ENCODE measurements at places on chromosomes 1 and 21.

DNA sequence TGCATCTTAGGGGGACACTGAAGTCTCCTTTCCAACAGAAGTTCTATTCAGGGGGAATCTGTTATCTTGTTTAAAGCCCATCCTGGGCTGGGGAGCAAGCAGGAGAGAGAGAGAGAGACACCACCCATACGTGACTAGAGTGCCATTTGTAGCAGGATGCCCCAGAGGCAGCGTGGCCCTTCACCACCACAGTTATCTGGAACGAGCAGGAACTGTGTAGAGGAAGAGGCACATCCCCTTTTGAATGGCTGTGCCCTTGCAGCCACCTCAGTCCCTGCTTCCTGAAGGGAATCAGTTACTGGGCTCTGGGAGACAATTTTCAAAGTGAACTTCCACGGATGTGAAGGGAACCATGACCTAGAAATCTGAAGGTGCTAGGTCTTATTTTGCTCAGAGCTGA lies 19.4 kb upstream of the LAMTOR5 start:
- DNase-seq: no peak

DNA sequence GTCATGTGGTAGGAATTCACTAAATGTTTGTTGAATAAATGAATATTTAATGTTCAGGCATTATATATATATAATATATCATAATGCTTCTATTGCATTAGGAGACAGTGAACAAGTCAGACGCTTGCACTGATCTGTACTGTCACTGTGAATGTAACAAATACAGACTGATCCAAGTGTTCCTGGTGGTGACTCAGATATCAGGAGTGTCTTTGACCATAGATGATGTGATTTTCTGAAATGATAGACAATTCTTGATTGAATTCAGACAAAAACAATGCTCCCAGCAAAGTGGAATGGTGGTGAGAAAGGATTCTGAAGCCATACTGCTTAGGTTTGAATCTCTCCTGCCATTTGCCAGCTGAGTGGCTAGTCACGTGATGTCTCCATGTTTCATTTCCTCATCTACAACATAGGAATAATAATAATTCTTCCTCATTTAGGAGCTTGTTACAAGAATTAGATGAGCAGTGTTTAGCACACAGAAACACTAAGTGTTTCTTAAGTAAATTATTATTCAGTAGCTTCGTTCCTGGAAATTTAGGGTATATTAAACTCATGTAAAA lies 71.0 kb downstream of the OLFML2B start:
- DNase-seq: no peak

GRCh38 chr1:97084546-97084945 lies 363.0 kb downstream of the PTBP2 start:
- DNase-seq: no peak

- DNase-seq: peak; percentile 16
Measured at GRCh38 chr1:110412576-110412975, 5.1 kb upstream of the LAMTOR5 start.

DNA sequence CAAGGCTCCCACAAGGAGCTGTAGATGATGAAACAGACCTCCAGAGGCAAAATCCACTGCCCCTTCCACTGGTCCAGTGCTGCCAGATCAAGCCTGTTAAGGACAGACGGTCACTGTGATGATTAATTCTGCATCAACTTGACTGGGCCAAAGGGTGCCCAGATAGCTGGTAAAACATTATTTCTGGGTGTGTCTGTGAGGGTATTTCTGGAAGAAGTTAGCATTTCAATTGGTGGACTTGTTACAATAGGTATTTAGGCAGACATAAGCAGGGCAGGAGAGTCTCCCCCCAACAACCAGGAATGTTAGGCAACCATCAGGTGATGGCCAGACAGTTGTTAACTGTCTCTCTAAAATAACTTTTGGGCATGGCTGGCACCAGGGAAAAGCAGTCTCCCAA lies 40.9 kb upstream of the GALNT2 start:
- no peak for DNase-seq

- DNase-seq: no peak
Measured at GRCh38 chr21:43603233-43603626, 56.1 kb downstream of the HSF2BP start.

DNA sequence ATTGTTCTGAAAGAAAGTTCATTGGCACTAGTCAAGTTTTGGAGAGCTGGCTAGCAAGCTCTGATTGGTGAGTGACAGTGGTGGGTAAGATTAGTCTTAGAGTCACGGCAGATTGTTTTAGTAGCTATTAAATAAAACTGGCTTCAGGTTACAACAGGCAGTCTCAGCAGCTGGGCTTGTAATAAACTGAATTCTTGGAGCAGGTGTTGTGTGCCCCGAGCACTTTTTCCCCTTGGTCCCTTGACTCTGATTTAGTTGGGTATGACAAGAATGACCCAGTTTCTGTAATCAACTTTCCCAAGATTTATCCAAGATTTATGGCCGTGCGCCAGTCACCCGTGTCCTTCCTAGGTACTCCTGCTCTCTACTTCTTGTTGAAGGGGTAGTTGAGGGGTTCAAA lies 40.2 kb downstream of the TBCE start:
- DNase-seq: no peak

DNA sequence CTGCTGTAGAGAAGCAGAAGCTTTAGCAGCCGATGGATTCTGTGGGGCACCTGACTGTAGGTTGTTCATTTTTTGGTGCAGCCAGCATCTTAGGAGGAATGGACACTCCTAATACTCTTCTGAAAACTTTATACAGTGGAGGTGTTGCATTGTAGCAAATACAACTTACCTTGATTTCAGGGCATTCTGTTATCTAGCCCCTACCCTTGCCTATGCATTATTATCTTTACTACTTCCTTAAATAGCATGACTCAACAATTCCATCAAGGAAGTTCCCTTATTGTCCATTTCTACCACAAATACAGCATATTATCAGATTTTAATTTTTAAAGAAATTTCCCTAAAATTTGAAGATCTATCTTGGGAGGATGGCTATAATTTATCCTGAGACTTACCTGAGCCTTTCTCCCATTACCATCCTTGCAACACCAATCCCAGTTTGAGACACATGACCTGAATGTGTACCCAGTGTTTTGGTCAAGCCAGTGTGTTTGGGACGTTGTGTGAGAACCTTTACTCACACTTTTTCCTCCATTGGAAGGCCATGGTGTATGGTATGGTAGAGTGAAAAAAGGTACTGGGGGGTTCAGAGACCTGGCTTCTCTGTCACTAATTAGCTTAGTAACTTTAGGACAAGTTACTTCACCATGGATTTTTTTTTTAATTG lies 9.2 kb downstream of the POU2F1 start:
- no peak for DNase-seq

- DNase-seq: no peak
Measured at GRCh38 chr1:36572142-36572715, 89.5 kb upstream of the CSF3R start.

- DNase-seq: no peak
Measured at GRCh38 chr1:160046494-160047110, 14.8 kb upstream of the PIGM start.

DNA sequence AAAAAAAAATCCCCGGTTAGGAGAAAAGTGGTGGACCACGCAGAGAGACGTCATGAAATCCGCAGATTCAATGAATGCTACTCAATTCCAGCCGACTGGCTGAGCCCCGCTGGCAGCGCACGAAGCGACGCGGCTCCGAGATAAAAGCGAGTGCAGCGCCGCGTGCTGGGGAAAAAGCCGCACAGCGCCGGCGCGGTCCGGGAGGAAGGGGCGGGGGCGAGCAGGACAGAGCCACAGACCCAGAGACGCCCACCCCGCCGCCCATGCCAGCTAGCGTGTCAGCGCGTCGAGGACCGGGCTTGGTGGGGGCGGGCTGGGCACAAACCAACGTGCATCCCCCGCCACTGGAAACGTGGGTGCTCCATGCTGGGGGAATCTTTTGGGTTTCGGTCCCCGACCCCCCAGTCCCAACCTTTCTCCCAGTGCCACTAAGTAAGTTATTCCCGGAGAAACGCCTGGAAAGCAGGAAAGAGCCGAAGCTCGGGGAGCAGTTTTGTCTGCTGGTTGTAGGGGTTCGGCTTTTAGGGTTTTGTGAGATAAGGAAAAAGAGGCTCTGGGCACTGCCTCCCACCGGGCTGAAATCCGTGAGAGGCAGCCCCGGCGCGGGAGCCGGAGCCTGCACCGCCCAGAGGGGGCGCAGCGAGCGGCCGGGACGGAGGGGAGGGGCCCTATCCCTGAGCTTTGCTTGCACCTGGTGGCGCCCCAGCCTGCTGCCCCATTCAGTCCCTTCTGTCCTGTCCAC lies at the start of gene KCNJ6:
Gene KCNJ6, minus strand, starts transcription at position 148 of the 742 bp plus-strand sequence. CDS start 75,775 bp downstream, outside the sequence.
- DNase-seq: no peak

DNA sequence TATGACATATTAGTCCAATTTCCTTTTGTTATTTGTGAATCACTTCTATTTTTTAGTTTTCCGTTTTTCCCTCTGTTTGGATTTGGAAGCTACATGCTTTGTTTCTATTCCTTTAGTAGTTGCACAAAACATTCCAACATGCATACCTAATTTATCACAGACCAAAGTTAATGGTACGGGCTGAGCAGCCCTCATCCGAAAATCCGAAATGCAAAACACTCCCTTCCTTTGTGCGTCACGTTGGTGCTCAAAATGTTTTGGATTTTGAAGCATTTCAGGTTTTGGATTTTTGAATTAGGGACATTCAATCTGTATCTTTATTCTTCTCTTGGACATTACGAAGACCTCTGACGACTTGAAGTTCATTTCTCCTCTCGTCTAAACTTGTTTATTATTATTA lies 124.8 kb downstream of the PCNX2 start:
- DNase-seq: no peak

DNA sequence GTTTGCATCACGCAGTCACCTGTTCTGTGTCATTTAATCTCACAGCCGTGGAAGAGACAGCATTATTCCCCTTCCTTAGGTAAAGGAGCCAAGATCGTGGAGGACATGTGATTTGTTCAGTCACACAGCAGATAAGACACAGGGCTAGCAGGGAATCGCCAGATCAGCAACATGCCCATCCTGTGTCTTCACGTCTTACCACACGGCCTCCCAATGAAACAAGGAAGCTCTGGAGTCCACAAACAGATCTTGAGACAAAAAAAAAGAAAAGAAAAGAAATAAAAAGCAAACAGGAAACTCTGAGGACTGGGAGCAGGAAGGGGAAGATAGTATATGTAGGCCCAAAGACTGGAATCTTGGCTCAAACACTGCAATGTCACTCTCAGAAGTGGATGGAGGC lies 155.3 kb downstream of the ADSS2 start:
- DNase-seq: no peak

DNA sequence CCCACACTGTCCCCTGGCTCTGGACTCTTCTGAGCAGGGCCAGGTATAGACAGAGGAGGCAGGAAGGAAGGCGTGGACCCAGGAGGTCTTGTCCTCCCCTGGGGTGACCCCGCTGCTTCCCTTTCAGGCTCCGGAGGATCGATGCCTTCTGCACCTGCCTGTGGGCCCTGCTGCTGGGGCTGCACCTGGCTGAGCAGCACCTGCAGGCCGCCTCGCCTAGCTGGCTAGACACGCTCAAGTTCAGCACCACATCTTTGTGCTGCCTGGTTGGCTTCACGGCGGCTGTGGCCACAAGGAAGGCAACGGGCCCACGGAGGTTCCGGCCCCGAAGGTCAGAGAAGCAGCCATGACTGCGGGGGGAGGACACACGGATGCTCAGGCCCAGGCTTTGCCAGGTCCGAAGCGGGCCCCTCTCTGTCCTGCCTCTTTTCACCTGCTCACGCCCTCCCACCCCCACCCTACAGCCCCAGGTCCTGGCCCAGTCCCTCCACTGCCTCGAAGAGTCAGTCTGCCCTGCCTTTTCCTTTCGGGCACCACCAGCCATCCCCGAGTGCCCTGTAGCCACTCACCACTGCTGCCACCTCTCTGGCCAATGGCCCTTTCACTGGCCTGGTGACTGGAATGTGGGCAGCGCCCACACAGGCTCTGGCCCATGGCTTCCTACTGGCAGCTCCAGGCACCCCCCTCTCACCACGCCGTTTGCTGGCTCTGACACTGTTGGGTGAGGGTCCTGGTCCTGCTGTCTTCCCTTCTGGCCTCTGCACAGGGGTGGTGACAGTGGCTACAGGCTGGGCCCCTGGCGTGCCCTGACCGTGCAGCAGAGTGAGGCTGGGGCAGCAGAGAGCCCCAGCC lies 13.5 kb downstream of the TMEM201 start:
- DNase-seq: no peak

GRCh38 chr1:51157395-51157794 lies 55.4 kb downstream of the C1orf185 start:
- DNase-seq: no peak

DNA sequence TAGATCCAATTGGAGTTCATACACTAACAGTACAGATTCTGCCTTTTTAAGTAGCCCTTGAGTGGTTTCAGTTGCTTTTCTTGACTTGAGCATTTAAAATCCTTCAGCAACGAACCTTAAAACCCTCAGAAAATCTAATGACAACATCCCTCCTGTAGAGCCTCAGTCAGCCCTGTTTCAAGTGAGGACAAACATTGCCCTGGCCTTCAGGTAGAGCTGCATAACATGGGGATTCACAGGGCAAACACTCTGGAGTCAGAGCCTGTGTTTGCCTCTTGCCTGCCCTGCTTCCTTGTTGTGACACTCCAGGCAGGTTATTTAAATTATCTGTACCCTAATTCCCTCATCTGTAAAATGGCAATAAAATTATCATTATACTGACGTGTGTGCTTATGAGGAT lies 96.1 kb upstream of the KCNA3 start:
- DNase-seq: no peak

DNA sequence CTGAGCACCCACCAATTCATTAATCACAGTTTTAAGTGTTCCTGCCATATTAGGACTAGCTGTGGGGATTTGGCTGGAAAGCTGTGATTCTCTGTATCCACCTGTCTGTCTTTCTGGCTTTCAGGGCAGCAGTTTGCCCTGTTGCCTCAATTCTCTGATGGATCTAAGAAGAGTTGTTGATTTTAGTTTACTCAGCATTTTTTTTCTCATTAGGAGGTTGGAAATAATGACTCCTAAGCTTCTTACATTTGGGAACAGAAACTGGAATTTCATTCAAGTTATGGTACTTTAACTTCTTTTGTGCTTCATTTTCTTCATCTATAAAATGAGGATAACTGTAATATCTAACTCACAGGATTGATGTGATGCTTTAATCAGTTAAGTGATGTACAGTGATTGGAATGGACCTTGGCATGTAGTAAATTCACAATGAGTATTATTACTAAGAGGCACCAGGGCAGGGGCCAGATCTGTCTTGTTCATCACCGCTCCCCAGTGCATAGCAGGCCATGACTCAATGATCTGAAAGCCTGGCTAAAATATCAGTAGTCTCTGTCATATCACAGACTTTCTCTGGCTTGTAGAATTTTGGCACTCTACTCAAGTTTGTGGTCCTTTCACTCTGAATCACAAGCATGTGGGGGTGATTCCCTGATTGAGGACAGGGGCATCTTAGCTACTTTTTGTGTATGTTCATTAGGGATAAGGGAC lies 51.4 kb upstream of the GREM2 start:
- DNase-seq: no peak

DNA sequence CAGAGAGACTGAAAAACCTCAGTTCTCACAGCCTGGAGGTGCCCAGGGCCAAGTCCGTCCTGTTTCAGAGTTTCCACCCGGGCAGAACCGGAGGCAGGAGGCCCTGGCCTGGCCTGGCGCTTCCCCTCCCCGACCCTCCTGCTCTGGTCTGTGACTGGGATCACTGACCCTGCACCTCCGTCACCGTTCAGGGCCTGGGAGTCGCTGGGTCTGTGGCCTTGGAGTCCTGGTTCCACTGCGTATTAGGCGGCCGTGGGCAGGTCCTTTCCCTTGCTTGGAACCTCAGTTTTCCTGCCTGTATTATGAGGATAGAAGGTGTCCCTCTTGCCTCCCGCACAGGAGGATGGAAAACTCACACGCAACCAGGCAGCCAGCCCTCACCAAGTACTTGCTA lies 533 bp upstream of the PLA2G2E start:
- no peak for DNase-seq
